ENCODE measurements at places on chromosomes 13 and 19.

DNA sequence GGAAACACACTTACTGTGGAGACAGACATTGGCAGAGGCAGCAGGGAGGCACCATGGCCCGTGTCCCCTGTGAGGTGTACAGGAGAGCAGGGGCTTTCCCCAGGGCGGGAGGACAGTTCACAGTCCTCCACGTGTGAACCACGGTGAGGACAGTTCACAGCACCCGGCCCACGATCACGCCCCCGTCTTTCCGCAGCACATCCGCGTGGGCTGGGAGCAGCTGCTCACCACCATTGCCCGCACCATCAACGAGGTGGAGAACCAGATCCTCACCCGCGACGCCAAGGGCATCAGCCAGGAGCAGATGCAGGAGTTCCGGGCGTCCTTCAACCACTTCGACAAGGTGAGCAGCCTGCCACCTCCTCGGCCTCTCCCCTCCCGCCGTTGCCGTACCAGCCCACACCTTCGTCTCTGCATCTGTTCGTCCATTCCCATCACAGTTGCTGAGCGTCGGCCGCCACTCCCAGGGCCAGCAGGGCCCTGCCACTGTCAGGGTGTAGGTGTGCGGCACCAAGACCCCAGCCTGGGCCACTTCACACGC lies 17.4 kb downstream of the CAPN12 start:
- DNase-seq = no peak

DNA sequence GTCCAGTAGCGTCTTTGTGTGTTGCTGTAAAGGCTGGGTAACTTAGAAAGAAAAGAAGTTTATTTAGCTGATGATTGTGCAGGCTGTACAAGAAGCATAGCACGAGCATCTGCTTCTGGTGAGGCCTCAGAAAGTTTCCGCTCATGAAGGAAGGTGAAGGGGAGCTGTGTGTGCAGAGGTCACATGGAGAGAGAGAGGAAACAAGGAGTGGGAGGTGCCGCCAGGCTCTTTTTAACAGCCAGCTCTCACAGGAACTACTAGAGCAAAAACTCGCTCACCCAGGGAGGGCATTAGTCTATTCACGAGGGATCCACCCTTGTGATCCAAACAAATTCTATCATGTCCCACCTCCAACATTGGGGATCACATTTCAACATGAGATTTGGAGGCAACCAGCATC lies 99.8 kb downstream of the GPR12 start:
- DNase-seq = no peak

DNA sequence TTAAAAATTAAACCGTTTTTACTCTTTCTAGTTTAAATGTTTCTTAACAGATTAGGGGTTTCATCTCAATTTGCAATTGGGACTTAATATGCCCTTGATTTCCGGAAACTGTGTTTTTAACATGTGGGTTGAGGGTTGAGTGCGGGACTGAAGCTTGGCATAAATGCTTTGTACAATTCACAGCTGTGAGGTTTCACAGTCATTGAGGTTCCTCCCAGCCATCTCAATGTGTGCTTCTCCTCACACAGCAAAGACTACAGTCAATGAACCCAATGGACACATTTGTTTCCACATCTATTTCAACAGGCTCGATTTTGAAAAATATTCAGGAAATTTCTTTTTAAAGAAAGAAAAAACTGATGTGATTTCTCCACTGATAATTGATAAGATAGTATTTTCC lies 328.6 kb downstream of the TBC1D4 start:
- no peak for DNase-seq

DNA sequence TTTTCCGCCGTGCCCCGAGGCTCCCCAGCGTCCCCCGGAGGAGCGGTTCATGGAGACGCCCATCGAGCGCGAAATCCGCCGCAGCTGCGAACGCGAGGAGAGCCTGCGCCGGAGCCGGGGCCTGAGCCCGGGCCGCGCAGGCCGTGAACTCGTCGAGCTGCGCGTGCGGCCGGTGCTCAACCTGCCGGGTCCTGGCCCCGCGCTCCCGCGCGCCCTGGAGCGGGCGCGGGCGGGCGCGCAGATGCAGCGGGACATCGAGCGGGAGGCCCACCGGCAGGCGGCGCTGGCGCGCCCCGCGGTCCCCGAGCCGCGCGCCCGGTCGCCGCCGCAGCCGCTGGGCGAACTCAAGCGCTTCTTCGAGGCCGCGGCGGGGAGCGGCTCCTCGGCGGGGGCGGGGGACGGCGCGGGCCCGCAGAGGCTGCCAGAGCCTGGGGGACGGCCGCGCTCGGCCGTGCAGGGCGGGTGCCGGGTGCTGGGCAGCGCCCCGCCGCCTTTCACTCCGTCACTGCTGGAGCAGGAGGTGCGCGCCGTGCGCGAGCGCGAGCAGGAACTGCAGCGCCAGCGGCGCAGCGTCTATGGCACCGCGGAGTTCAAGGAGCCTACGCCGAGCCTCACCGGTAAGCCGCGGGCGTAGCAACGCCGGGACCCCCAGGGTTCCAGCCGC lies 807 bp downstream of the MISP3 start:
- peak; percentile 45 for DNase-seq

- DNase-seq = no peak
These were observed 14.4 kb downstream of the PLEKHF1 start for GRCh38 chr19:29679598-29680210.

GRCh38 chr13:93882086-93882651 lies 597.3 kb downstream of the DCT start:
- DNase-seq = peak; percentile 14

DNA sequence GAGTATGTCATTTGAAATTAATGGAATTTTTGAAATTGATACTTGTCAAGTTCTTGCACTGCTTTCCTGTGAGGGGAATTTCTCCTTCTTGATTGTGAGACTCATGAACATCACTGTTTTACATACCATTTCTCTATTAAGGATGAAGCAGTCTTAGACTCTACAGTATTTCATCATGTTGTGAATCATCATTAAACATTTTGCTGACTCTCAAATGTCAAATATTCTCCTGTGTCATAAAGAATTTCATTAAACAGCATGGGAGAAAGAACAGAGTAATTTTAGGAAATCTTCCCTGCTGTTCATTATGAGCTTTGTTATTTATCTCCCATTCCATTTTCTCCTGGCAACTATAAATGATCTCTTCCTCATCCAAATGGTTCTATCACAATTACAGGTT lies 729.0 kb downstream of the PCDH9 start:
- DNase-seq = no peak

All from A172 (cell line).